Type B pancreatic cell (in vitro differentiated cells): ENCODE measurements at places on chromosomes 4 and X. TPM values are rescaled to one million over a fixed set of nuclear protein-coding genes. Genes with fewer than 3 reads are reported as not detected.

GLRA2 gene
- 0.38 and 1.6 TPM in 2 replicates for total RNA-seq

CFAP299 gene
- total RNA-seq, result 1.1 TPM in 1 of 2 replicates, not detected in the other

CEP44 gene
- total RNA-seq, result 15.2 and 19.1 TPM in 2 replicates

ALB gene
- 113 and 196 TPM in 2 replicates for total RNA-seq

NUDT10 gene
- total RNA-seq, result 0.43 and 10.4 TPM in 2 replicates

GRCh38 chrX:153801669-153802068 is 7.2 kb downstream of the SSR4 start:
- no peak for DNase-seq

DNA sequence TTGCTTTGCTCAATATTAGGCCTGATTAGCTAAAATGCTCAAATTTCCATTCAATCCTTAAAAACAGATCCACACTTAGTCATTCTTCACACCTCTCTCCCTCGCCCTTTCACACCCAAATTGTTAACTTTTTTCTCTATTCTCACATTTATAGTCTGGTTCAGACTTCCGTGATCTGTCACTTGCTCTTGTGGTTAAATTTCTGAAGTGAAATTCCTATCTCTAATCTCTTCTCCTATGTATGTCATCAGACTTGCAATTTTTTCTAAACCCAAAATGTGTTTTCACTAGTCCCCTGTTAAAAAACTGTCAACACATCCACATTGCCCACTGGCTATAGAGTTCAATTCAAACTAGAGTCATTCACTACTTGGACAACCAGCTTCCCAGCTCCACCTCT is 63.2 kb downstream of the SNCA start:
- DNase-seq, result no peak

- no peak for DNase-seq
These were observed 30.0 kb downstream of the ZCCHC12 start for GRCh38 chrX:118853596-118853995.

- no peak for DNase-seq
These were observed 159.4 kb upstream of the TENM3 start for GRCh38 chr4:182083671-182084410.

- no peak for DNase-seq
These were observed 15.1 kb upstream of the EXOC1 start for GRCh38 chr4:55838356-55838755.
